ENCODE measurements at places on chromosomes 1 and 21.

- no peak for DNase-seq
These were observed 251.4 kb upstream of the B3GALT2 start for GRCh38 chr1:193437785-193438184.

DNA sequence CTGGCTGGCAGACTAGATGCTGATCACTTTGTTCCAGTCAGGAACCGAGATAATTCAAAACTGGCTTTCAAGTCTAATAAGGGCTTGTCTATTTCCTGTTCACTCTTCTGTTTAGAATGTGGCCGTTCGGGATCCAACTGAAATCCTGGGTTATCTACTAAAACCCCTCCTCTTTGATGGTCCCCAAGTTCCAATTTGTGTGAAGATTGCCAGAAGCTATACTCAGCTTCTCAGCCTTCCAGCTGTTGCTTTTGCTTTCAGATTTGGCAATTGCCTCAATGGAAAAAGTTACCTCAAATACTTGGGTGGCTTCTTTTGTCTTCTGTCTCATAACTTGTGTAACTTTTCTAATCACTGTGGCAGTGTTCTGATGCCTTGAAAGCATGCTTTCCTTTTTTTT is 43.7 kb downstream of the BTBD8 start:
- DNase-seq: peak; percentile 9

GRCh38 chr1:65277605-65278347 is 31.6 kb upstream of the DNAJC6 start:
- DNase-seq: no peak

DNA sequence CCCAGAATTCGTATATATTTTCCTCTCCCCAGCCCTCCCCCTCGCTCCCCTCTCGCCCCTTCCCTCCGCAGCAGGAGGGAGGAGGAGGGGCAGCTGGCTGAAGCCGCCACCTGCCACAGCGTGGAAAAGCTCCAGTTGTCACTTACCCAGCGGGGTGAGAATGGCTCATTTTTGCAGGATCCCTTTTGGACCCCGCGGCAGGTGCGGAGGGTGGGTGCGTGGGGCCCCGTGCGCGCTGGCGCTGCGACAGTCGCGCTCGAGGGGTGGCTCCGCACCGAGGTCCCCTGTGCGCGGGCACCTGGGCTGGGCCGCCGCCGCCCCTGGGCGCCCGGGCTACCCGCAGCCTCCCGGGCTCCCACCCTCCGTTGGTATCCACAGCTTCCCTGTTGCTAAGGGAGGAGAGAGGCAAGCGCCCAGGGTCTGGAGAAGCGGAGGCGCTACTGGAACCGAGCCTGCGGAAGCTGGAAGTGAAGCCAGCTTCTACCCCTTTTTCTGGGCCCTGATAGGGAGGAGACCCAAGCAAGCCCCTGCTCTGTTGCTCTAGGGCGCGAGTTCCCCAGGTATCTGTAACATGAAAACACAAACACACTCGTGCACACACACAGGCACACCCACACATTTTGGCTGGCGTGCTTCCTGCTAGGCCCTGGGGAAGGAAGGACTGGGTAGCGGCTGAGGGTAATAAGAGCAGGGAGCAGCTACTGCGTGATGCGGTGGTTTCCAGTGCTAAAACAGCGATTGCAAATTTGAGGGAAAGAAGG is at the start of gene ERICH3:
TSS of gene ERICH3 (minus strand) at position 442 of the 761 bp plus-strand sequence. CDS start at position 169, 273 bp downstream.
- DNase-seq: no peak

DNA sequence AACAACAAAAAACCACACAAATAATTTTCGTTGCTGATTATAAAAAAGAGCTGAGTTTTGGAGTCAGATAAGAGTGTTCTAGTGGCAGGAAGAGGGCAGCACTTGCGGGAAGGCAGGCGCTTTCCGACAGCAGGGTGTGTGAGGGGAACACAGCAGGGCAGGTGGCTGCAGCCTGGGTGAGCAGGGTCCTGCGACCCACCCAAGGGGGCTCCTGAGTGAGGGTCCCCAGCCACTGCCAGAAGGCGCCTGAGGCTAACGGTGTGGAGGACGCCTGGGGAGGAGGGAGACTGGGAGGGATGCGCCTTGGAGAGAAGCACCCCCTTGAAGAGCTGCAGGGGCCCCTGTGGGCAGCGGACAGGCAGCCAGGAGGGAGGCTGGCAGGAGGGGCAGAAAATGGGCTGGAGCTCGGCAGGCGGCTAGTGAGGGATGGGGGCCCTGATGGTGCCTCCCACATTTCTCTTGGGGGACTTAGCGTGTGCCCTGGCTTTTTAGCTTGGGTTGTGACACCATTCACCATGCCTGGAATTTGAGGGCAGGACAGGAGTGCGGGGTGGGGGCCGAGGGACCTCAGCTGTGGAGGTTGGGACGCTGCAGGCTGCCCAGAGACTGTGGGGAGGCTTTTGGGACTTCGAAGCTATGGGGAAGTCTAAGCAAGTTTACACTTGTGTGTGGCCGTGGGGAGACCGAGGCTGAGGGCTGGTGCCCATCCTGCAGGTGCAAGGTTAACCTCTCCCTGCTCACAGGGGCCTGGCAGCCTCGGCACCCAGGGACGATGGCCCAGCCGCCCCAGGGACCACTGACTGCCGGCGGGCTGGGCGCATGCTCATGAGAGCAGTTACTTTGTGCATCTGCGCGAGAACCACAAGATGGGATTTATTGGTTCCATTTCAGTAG is 111.4 kb downstream of the SIK1 start:
- DNase-seq: no peak

DNA sequence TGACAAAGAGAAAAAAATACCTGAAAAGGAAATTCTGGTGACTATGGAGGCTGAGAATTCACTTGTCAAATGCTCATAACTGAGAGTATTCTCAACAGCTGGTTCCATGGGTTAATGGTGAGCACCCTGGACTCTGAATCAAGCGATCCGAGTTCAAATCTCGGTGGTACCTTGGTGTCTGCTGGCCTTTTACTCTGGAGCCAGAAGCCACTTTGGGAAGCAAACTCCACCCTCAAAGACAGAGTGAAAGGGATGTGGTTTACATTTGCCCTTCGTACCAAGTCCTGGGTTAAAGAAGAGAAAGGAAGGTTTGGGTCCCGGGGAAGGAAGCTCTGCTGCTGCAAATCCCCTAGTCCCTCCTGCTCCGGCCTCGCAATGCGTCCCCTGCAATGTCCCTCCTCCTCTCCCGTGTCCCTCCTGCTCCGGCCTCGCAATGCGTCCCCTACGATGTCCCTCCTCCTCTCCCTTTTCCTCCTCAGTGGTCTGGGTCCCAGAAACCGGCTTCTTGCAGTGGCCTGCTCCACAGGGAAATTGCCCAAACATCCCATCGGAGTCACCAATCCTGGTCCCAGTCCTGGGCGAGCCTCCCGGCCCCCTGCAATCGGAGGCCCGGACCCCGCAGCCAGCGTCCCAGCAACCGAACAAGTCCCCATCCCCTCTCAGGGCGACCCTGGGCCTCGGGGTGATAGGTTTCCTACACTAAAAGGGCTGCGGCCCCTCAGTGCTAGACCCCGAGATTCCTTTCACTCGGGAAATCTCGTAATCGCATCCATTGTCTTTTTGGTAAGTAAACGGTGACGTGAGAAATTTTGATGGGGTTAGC is 129.4 kb downstream of the PPIAL4G start:
- DNase-seq: peak; percentile 41

DNA sequence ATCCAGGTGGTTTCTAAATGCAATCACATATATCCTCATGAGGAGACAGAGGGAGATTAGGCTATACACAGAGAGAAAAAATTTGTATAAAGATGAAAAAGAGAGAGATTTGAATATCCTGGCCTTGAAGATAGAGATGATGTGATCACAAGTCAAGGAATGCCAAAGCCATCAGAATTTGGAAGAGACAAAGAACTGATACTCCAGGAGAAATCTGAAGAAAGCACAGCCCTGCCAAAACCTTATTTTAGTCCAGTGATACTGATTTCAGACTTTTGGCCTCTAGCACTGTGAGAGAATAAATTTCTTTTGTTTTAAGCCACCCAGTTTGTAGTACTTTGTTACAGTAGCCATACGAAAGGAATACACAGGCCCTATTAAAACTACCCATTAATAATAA is 33.4 kb downstream of the DOCK7 start:
- DNase-seq: no peak

DNA sequence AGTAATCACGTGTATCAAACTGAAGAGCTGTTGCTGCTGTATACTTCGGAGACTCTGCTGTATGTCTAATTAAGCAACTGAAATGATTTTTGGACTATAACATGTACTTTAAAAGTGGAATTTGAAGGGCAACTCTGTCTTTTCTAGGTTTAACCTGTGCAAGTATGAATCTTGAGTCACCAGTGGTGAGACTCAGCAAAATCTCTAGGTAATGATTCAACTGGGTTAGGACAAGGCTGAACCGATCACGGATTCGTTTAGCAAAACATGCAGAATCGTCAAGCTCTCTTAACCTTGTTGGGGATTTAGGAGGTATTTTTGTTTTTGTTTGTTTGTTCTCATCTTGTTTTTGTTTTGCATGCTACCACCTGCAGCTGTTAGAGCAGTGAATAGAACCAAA is 149.6 kb downstream of the CYYR1 start:
- DNase-seq: no peak

GRCh38 chr21:34351786-34352241 is 12.0 kb upstream of the KCNE2 start:
- DNase-seq: peak; percentile 49

- DNase-seq: no peak
These were observed 124.5 kb downstream of the ATP5PO start for GRCh38 chr21:33791073-33791472.

DNA sequence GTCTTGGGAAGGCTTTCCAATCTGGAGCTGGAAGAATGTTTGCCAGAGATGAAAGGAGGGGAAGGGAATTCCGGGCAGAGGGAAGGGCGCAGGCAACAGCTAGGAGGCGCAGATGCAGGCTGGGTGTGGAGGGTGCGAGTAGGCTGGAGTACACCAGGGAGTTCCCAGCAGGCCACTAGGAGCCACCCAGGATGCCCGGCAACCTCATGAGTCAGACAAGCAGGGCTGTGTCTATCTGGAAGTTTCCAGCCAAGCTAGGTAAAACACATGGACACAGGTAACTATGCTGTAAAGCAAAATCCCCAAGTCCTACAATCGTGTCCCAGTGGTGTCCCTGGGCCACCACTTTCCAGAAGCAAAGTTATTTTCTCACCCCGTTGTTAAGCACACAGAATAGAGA is 990 bp upstream of the NBL1 start:
- DNase-seq: peak; percentile 35

- DNase-seq: peak; percentile 71
These were observed 34.0 kb upstream of the SSX2IP start for GRCh38 chr1:84724128-84724860.

DNA sequence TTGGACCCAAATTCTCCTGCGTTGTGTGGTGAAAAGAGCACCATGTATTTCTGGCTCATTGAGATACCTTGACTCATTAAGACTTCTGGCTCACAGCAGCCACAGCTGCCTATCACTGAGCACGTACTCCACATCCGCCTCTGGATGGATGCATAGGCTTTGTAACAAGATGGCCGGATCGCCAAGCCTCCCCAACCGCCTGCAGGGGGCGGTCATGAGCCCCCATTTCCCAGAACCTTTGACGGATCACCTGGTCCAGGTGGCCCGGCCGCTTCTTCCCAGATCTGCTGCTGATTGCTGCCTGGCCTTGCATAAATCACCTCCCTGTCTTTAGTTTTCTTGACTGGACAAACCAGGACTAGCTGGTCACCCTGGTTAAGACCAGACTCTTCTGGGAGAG is 156.5 kb upstream of the KLHDC7A start:
- DNase-seq: no peak

- no peak for DNase-seq
These were observed 122.5 kb downstream of the ATG4C start for GRCh38 chr1:62906428-62906886.

- no peak for DNase-seq
These were observed 428.3 kb upstream of the ZRANB2 start for GRCh38 chr1:71509051-71509595.

- DNase-seq: no peak
These were observed 19.3 kb upstream of the UMODL1 start for GRCh38 chr21:42051788-42052187.

DNA sequence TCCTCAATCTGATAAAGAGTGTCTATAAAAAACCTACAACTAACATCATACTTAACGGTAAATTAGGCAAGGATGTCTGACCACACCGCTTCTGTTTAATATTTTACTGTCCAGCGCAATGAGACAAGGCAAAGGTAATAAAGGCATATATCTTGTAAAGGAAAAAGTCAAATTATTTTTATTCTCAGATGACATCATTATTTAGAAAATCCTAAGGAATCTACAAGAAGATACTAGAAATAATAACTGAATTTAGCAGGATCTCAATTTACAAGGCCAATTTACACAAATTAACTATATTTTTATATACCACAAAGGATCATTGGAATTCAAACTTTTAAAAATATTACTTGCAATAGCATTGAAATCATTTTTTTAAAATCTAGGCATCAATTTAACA is 29.4 kb downstream of the GJA4 start:
- no peak for DNase-seq
